Stimulated activated CD4-positive, alpha-beta T cell treated with anti-CD3 and anti-CD28 coated beads, Interleukin-1b, Interleukin-23, amount 100 ng/mL, for 4 hours (primary cell): ENCODE measurements at places on chromosomes 16 and 17.

DNA sequence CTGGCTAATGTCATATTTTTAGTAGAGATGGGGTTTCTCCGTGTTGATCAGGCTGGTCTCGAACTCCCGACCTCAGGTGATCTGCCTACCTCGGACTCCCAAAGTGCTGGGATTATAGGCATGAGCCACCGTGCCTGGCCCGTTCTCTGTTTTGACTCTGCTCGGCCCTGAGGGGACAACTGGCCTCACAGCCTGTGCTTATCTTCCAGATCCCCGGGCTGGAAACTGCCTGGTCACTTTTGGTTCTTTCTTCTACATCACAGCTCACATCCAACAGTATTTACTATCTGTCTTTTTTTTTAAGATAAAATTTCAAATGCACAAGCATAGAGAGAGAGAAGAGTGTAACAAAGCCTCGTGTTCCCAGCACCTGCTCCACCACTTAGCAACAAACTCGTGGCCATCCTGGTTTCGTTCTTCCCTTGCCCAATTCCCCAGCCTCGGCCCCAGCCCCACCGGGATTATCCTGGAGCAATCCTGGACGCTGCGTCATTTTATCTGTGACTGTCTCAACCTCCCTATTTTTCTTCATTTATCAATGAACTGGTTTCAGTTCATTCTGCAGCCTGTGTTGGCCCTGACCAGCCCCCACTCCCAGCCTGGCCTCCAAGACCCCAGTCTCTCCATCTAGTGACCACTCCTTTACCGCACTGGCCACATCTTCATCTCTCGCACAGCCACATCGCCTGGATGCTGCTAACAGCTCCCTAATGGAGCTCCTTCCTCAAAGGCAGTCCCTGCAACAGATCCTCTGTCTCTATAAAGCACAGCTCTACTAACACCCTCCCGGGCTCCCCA, 21.1 kb downstream of the PIMREG start:
- no peak for DNase-seq

GRCh38 chr17:50425682-50426471, at the start of gene ACSF2:
TSS of gene ACSF2 (plus strand) at chr17:50426218. CDS start at chr17:50426262, 44 bp downstream.
- peak; percentile 68 for DNase-seq

DNA sequence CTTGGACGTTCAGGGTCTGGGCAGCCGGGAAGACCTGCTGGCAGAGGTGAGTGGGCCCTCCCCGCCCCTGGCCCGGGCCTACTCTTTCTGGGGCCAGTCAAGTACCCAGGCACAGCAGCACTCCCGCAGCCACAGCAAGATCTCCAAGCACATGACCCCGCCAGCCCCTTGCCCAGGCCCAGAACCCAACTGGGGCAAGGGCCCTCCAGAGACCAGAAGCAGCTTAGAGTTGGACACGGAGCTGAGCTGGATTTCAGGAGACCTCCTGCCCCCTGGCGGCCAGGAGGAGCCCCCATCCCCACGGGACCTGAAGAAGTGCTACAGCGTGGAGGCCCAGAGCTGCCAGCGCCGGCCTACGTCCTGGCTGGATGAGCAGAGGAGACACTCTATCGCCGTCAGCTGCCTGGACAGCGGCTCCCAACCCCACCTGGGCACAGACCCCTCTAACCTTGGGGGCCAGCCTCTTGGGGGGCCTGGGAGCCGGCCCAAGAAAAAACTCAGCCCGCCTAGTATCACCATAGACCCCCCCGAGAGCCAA, 8.6 kb upstream of the ABCC3 start:
- peak; percentile 56 for DNase-seq

- DNase-seq, result no peak
Measured at GRCh38 chr16:70364399-70364798, 17.7 kb downstream of the DDX19A start.

- DNase-seq, result no peak
Measured at GRCh38 chr16:7438601-7439000, 106.0 kb downstream of the RBFOX1 start.

- no peak for DNase-seq
Measured at GRCh38 chr17:44024271-44024663, 9.5 kb upstream of the TMEM101 start.

GRCh38 chr17:7707446-7707845, 2.4 kb downstream of the EFNB3 start:
- DNase-seq, result no peak

GRCh38 chr16:54282928-54283724, 3.5 kb downstream of the IRX3 start:
- DNase-seq, result no peak

DNA sequence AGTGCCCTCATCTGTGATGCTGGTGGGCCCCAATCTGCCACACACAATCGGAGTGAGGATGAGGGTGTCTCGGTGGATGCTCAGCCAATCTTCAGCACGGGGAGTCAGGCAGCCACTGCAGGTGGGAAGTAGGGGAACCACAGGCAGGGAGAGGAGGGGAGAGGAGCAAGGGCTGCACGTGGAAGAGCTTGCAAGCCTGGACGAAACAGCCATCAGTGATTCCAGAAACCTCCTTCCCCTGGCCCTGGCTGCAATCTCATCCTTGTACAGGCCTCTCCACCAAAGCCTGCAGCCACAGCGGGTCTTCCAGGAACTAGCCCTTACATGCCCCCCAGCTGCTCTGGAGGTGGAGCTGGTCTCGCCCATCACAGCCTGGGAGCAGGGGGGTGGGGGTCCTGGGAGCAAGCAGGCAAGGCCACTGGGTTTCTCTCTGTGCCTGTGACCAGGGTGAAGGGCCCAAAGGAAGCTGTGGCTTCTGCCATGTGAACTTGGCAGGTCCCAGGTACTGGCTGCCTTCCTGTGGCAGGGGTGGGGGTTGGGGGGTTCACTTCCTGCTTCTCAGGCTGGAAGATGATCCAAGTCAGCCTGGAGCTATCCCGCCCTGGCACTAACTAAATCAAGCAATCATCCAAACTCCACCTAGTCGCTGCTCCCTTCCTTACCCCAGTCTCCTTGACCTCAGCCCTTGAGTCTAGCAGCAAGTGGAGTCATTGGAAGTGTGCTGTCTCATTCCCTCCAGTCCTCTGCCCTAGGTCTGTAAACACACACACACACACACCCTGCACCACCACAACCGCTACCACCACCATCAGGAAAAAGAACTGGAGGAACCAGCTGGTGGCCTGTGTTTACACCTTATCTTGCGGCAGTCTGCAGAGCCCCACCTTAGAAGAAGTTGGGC, 29.4 kb upstream of the MLKL start:
- DNase-seq, result no peak

- no peak for DNase-seq
Measured at GRCh38 chr16:3276679-3277078, 6.6 kb upstream of the ZNF263 start.

- DNase-seq, result no peak
Measured at GRCh38 chr16:9123871-9124270, 32.4 kb downstream of the HAPSTR1 start.

DNA sequence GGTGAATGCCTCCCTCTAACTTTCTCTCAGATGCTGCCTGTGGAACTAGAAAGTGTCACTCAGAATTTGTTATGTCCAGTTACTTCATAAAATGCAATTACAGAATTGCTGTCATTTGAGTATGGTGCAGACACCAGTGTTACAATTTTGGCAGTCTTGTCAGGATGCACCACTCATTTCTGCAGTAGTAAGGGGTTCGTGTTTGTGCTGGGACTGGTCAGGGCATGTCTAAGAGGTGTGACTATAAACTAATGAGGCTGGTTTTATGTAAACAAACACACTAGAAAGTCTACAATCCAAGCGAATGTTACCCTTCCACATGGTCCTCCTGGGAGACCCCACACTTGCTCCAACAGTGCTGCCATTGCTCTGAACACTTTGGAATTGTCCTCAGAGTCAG, 206.2 kb downstream of the ANKFN1 start:
- no peak for DNase-seq

DNA sequence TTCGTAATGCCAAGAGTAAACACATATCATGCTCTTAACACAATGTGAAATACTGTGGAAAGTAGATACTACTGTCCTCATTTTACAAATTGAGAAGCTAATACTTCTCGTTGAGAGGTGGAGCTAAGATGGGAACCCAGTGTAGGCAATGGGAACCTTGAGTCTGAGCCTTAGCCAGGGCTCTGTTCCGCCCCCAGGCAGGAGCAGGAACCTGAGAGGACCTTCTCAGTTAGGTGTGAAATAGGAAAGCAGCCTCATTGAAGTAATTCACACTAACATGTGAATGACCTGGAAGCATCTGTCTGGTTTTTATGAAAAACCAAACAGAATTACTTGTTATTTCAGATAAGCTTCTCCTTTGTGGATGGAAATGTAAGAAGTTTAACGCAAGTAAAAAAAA, 62.6 kb upstream of the RBFOX1 start:
- DNase-seq, result no peak

GRCh38 chr17:53249036-53249435, 573.7 kb upstream of the KIF2B start:
- no peak for DNase-seq

GRCh38 chr17:37643869-37644268, 623 bp upstream of the DDX52 start:
- DNase-seq, result no peak

DNA sequence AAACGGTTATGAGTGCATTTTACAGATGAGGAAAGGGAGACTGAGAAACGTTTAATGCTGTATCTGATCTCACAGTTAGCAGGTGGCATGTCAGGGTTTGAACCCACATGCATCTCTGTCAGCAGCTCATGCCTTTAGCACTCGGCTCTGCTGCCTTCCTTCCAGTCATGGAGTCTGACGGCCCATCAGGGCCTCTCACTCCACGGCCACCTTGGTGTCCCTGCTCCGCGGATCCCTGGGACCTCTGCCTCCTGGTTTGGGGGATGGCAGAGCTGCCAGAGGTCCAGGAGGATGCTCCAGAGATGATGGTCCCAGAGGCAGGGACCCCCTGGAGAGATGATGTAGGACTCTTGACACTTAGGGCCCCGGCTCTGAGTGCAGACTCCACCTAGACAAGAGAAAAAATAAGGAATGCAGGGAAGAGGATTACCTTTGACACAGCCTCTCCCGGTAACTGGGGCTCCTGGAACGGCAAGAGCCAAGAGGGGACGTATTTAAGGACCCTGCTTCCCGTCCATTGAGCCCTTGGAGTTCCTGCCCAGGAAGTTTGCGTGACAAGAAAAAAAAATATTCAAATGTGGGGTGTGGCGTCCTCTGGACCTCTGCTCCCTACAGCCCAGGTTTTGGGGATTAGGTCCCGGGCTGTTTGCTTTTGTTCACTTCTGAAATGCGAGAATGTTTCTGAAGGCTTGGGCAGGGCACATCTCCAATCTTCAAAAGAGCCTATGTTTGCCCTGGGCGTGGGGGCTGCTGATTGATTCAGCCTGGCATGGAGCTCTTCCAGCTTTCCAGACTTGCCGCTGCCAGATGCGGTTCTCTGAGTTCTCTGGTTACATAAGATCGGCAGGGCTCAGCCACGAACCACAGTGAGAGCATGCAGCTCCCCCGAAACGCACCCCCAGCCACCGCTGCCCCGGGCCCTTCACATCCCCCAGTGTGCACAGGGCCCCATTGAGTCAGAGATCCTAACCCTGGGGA, at the start of gene ALDH3A1:
TSS of gene ALDH3A1 (minus strand) at position 470 of the 978 bp plus-strand sequence. CDS start 3,169 bp downstream, outside the sequence.
- DNase-seq, result no peak
